ENCODE measurements at places on chromosomes 4 and X. TPM values are rescaled to one million over a fixed set of nuclear protein-coding genes. Genes with fewer than 3 reads are reported as not detected.

DNA sequence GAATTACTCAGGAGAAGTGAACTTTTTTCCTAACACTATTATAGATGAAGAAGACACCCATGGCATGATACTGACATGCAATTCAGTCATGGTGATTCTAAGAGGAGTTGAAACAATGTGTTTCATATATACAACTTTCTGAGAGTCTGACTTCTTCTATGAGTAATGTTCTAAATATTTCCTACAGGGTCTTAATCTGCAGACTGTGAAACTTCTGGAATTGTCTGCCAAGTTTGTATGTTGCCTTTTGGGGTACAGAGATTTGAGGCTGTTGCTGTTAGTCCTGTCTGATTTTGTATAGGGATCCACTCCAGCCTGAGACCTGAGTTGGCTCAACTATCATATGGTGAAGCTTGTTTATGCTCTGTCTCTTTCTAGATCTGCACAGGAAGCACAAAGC, 160.6 kb upstream of the GATB start:
- no peak for DNase-seq

DNA sequence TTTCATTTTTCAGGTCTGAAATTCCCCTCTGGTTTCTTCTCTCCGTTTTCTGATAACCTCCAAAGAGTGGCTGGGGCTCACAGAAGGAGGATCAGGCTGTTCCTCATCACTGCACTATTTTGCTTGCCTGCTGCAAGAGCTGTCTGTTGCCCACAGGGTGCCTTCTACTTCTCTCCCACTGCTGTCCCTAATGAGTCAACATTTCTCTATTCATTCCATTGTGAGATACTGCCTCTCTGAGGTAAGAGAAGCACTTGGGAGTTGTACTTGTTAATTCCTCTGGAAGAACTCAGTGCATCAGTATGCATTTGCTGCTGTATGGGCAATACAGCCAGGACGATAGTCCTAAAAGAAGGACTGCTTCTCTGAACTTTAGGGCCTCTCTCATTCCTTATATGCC, 34.8 kb downstream of the CT47B1 start:
- no peak for DNase-seq

DNA sequence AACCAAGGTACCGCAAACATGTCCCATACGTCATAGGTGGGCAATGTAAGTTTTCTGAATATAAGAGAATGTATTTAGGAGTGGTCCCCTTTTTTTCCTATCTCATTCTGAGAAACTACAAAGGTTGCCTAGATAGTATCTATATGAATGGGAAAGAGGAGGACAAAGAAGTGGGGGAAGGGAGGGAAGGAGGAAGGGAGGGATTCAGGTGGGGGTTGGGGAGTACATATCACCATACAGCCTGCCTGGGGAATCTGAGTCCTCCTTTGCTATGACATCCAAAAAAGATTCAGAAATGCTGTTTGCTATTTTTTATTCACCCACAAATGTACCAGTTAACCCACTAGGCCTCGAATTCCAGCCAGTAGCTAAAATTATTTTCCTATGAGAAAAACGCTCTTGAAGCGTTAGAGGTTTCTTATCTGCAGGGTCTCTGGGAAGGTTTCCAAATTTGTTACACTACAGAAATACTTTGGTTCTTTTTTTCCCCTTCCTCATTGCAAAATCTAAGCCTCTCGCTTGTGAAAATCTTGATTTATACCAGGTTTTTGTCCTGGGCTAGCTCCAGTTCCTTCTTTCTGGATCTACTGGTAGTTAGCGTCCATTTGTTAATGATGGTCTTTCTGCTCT, 212.9 kb downstream of the NSUN7 start:
- peak; percentile 74 for DNase-seq

GRCh38 chrX:36575670-36576069, 432.5 kb upstream of the FAM47C start:
- no peak for DNase-seq

DNA sequence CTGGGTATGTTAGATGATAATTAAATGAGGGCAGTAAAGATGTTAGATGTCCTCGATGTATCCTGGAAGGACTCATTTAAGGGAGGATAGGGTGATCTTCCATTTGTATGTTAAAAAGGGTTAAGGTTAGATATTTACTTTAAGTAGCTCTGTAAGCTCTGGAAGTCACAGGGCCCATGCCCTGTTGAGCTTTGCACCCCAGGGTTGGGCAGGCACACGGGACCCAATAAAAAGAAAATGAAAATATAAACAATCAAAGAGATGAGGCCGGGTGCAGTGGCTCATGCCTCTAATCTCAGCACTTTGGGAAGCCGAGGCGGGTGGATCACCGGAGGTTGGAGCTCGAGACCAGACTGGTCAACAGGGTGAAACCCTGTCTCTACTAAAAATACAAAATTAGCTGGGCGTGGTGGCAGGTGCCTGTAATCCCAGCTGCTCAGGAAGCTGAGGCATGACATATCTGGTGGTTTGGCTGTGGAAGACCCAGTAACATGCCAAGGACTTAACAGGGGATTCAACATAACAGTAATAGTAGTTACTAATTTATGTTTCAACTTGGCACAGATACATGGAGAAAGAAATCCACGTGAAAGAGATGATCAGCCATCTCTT, 16.9 kb upstream of the PHEX start:
- DNase-seq = no peak

The MAGEA1 gene
- not detected for polyA plus RNA-seq

The ARHGEF9 gene
- 36.5 TPM for polyA plus RNA-seq

- DNase-seq = peak; percentile 63
Measured at GRCh38 chr4:69858690-69859089, 1.3 kb downstream of the SULT1E1 start.

The MAGEA3 gene
- polyA plus RNA-seq = not detected

- no peak for DNase-seq
Measured at GRCh38 chr4:159296061-159296460, 193.2 kb downstream of the RAPGEF2 start.
